ENCODE measurements at places on chromosomes 1 and 21.

DNA sequence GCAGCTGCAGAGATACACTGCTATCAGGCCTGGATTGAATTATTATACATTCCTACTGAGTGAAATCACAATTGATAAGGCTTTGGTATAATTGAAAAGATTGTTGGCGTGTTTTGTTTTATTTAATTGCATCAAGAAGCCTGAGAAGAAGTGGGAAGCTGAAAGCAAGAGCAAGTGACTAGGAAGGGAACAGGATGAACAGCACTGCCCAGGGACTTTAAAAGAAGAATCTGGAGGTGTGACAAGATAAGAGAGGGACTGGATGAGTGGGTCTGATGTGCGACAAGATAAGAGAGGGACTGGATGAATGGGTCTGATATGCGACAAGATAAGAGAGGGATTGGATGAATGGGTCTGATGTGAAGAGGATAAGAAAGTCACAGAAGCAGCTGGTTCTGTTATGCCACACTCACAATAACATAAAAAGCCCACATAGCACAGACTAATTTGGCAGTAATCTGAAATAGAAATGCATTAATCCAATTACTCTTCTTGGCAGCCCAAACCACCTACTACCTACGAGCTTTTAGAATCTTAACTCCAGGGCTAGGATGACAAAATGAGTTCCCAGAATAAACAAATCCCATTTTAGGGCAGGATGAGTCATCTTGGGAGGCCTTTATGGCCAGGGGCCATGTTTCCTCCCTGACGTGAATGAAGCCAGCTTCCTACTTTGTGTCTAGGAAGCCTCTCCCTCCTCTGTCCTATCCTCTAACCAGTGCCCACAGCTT is 129.7 kb downstream of the DUSP10 start:
- DNase-seq: no peak

- DNase-seq: no peak
These were observed 4.2 kb upstream of the RIPK4 start for GRCh38 chr21:41770901-41771624.

DNA sequence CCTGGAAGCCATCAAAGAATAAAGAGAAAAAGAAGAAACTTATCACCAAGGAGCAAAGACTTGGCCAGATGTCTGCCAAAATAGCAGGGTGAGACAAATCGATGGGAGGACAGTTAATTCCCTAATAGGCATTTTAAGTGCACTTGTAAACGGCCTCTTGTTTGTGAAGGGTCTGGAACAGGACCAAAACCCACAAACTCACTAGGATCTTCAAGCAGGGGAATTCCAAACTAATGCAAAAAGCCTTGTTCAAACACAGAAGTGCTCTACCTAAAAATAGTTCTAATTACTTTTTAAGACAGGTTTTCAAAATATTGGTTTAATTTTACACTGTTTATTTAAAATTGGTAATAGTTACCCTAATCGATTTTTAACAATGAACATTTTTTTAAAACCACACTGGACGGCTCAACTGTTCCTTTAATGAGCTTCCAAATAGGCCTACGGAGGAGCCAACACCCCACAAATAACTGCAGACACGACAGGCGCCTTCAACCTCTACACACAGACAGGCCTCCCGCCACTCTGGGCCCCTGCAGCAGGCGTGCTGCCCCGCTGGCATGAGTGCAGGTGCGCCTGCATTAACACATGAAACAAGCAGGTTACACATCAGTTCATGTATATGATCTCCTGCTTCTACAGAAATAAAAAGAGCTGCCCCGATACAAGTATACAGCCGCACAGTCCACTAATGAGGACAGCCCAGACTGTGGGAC is 15.8 kb downstream of the UBE2G2 start:
- DNase-seq: no peak

- no peak for DNase-seq
These were observed 39.1 kb downstream of the NIPAL3 start for GRCh38 chr1:24454673-24455072.

DNA sequence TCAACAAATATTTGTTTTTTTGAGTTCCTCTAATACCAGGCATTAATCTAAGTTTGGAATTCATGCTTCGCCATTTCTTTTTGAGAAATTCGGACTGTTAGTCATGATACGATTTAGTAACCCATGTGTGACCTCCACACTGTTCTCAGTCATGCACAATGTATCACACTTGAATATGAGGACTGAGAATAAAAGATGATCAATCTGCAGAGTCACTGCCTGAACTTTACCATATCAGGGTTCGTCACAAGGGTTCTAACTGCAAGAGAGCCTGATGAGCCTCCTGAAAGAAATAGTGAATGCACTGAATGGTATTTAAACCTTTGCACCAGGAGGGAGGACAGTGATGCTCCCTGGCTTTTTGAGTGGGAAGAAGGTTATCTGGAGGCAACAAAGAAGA is 10.9 kb upstream of the FASLG start:
- DNase-seq: no peak

GRCh38 chr1:175225805-175226129 is 33.2 kb upstream of the KIAA0040 start:
- no peak for DNase-seq

DNA sequence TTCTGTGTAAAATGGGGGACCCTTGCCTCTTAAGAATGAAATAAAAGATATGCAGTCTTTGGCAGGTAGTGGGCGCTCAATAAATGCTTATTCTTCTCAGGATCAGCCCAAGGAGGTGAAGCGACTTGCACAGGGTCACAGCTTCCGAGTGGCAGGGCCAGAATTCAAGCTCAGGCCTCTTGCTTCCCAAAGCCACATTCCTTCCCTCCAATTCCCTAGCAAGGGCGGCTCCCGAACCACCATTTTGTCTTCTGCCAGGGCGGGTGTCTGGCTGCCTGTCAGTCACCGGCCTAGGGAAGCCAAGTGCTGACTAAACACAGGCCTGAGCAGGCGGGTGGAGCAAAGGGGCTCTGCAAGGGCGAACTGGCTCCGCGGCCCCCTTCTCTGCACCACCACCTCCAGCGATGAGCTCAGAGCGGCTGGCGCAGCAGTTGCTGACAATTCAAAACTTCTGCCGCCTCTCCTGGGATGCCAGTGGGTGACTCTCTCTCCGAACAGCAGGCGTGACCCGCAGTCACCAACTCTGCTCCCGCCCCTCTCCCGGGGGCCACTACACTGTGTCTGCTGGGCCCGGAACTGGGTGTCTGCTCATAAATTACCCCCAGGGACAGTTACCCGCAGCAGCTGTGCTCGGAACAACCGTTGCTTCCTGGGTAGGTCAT is 10.8 kb downstream of the GPR3 start:
- DNase-seq: peak; percentile 56

DNA sequence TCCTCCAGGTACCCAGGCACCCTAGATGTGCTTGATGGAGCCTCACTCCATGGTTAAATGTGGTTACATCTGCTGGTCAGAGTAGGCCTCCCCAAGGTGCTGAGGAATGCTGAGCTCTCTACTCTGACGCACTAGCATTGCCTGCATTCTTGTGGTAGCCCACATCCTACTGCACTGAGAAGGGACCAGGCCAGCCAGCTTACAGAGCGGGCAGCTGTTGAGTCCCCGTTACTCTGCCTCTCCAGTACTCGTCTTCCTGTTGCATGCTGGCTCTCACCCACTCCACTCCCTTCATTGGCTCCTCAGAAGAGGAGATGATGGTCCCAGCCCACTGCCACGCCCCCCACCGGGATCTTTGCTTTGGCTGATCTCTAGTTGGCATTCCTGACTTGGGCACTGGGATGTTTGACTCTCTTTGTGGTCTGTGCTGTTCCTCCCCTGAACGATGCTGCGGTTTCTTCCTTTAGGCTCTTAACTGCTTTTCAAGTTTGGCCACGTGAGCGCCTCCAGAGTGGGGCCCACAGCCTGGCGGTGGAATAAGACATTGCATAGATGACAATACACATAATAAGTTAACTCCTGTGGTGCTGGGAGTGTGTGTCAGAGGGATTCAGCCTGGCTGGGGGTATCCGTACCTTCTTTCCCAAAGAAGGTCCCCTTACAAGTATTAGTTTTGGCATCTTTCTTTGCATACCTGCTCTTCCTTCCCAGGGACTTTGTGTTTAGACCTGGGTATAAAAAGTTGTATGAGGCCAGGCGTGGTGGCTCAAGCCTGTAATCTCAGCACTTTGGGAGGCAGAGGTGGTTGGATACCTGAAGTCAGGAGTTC is 18.6 kb downstream of the AZIN2 start:
- DNase-seq: peak; percentile 79

All from activated T-cell treated with anti-CD3 and anti-CD28 coated beads, Interleukin-2, amount 50 U/mL, for 24 hours (primary cell).